ENCODE measurements at places on chromosomes 16 and 17. TPM values are rescaled to one million over a fixed set of nuclear protein-coding genes. Genes with fewer than 3 reads are reported as not detected.

Gene NLGN2
- 4.6 TPM for total RNA-seq

Gene GCGR
- total RNA-seq = not detected

GRCh38 chr16:62014319-62014923 lies 21.8 kb downstream of the CDH8 start:
- DNase-seq = no peak

GRCh38 chr17:50768346-50768761 lies 1.0 kb upstream of the ANKRD40CL start:
- DNase-seq = no peak

- no peak for DNase-seq
Measured at GRCh38 chr17:66123163-66123562, 68.8 kb downstream of the CEP112 start.

- no peak for DNase-seq
Measured at GRCh38 chr16:85090181-85090580, 22.1 kb downstream of the CIBAR2 start.

All from heart left ventricle (tissue), 16 donors.